SIG-M5 (cell line): ENCODE measurements at places on chromosomes 16 and 17.
A peak's percentile ranks its signal among the peaks of the same experiment; 100 is the strongest.

GRCh38 chr16:19639986-19640421 lies 78.0 kb downstream of the KNOP1 start:
- DNase-seq: no peak

DNA sequence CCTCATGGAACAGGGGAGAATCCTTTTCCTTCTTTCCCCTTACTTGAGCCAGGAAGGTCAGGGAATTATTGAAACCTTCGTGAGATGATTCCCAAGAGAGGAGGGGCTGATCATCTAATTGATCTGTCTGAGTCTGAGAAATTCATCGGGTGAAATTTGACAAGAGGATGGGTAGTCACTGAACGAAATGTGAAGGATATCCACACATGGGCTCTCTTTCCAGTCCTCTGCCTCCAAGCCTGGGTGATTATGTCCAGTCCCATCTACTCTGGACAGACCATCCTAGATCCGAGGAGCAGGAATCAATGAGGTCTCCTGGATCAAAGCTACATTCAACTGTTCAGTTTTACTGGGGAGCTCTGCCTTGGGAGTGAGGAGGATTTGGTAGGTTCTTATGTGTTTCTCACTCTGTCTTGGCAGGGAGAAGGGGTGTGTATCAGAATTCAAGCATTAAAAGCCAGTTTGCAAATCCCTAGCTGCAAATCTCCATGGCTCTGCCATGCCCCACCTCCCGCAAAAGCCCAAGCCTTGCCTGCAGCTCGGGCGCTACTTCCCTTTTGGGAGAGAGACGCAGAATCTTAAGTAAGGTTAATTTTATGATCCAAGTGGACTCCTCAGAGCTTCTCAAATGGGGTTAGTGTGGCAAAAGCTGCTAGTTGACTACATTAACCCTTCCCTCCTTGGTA lies 47.1 kb upstream of the TEKT3 start:
- DNase-seq: no peak

DNA sequence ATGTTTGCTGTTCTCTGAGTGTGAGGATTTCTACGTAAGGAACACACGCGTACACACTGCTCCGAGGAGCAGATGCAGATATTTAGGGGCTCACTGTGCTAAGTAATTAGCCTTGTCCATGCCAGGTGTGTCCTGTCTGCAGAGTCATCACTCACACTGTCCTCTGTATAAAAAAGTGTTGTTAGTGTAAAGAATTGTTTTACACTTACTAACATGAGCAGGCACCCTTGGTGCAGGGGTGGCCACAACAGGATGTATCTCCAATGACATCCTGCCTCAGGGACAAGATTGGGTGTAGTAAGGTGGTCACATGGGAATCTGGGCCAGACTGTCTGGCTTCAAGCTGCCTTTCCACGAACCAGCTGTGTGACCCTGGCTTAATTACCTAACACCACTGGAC lies 63.9 kb downstream of the NDEL1 start:
- DNase-seq: no peak

GRCh38 chr17:7144213-7144612 lies 29.6 kb upstream of the ASGR2 start:
- DNase-seq: no peak

GRCh38 chr17:7887038-7887481 lies 1.5 kb upstream of the CHD3 start:
- DNase-seq: no peak

GRCh38 chr17:17280613-17281549 lies at the start of gene COPS3:
TSS of gene COPS3 (minus strand) at chr17:17281246. CDS start at chr17:17281186, 60 bp downstream.
- DNase-seq: peak; percentile 72
